NCI-H2029 (cell line): ENCODE measurements at places on chromosomes 4 and X.

DNA sequence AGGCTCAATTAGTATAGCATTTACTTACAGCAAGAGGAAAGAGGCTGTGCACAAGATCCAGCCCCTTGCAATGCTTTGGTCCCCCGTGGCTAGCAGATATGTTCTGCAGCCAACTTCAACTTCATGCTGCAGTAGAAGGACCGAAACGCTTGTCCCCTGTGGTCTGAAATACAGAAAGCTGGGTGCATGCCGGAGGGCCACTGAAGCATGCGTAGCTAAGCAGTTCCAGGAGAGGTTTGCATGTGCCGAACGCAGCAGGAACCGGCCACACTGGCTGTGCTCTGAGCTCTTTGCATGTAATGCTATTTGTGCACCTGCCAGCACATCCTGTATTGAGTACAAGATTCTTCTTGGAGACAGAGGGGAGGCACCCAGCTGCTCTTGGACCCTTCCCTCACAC lies 35.8 kb upstream of the SHISA3 start:
- no peak for DNase-seq

GRCh38 chr4:77959566-77960338 lies 97.1 kb downstream of the MRPL1 start:
- DNase-seq, result peak; percentile 60

DNA sequence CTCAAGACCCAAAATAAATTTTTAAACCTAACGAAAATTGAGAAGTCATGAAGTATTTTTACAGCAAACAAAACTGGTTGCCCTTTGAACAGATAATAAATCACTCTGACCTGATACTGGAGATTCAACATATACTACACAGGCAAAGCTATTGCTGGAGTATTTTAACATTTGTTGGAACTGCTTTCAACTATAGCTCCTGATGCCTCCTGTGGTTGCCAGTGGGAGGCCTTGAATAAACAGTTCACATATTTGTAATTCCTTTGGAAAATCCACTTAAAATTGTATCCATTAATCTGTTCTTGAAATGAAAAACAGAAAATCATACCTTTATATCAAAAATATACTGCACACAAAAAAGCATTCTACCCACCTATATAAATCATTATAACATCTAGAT lies 605.1 kb downstream of the KCTD8 start:
- no peak for DNase-seq

DNA sequence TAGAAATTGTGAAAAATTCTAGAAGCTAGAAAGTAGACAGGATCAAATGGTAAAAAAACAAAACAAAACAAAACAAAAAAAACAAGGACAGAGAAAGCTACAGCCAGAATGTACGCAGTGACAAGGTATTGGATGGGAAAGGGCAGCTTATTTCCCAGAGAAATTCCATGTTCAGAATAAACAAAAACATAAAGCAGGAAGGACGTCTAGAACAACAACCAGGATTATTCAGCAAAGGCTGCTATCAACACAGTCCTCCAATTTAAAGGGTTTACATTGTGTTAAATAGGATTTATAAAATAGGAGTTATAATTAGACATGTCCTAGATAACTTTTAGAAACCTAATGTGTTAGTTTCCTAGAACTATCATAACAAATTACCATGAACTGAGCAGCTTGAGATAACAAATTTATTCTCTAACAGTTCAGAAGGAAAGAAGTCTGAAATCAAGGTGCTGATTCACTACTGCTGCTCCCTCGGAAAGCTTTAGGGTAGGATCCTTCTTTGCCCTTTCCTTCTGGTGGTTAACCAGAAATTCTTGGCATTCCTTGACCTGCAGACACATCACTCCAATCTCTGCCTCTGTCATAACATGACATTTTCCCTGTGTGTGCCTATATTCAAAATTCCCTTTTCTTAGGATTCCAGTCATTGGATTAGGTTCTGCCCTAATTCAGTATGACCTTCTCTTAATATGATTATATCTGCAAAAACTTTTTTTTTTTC lies 175.6 kb downstream of the SNCA start:
- DNase-seq, result no peak

DNA sequence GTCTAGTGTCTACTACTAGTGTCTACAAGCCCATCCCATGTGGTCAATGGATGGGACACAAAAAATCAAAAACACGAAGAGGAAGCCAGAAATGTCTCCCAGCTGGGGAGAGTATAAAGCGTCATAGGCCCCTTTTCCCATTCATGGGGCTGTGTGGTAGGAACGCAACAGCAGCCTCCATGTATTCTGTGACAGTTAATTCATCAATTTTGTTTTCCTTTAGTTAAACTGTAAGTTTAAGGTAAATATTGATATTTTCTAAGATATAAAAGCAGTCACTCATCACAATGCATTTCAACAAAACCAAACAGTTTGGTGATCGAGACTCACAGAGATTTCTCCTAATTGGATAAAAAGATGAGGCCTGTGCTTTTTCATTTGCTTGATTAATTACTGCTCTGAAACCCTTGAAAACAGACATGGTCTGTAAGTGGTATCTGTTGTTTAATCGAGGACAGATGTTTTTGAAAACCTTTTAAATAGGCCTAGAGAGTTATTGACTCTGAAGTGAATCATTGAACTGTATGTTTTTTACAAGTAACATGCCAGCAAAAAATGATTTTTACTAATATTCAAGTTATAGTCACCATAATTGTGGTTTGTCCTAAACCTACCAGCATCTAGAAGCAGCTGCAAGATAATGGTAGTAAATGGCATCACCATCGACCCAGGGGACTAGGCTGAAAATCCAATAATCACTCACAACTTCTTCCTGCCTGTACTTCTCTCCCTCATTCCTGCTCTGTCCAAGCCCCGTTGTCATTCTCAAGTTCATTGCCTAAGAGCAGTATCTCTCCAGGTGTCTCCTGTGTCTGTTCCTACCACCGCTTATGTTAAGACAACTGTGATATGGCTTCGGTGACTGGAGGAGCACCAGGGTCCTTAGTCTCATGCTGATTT lies 87.7 kb upstream of the SHISA3 start:
- DNase-seq, result no peak

DNA sequence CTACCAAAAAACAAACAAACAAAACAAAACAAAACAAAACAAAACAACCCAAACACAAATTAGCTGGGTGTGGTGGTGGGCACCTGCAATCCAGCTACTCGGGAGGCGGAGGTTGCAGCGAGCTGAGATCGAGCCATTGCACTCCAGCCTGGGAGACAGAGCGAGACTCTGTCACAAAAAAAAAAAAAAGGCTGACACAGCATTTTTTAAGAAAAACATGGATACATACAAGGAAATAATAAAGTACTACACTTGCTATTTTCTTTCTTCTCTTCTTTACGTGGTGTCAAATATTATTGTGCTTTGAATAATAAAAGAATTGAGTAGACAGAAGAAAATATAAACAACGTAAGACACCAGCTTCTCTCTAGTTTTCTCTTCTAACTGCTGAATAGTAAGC lies 73.9 kb downstream of the TEX11 start:
- DNase-seq, result no peak

DNA sequence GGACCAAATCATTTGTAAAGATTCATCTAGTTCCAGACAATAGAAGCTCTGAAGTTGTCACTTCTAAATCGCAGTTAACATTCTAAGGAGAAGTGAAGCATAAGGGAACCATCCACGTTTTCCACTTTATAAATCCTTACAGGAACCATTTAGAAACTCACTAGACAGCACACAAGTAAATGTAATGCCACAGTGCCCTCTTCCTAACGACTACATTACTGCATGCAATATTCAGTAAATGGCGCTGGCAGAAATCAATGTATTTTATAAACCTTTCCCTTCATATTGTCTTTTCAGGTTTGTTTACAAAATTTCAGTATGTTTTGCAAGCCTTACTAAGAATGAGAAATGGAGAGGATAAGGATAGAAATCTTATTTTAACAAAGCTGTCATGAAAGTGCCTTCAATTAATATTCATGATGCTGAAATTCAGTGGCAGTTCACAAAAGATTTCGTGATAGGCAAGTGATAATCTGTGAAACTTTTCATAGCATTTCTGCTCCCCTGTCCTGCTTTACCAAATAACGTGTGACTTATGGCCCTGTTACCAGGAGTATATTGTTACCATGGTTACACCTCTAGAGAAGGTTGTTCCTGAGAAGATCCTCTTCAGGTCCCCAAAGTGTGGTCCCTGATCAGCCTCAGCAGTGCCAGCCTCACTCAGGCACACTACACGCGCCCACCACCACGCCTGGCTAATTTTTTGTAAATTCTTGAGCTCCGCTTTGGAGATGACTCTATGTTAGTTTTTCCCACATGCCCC lies 54.2 kb downstream of the TMA16 start:
- peak; percentile 35 for DNase-seq
